T-helper 1 cell (primary cell): ENCODE measurements at places on chromosomes 1 and 21.

DNA sequence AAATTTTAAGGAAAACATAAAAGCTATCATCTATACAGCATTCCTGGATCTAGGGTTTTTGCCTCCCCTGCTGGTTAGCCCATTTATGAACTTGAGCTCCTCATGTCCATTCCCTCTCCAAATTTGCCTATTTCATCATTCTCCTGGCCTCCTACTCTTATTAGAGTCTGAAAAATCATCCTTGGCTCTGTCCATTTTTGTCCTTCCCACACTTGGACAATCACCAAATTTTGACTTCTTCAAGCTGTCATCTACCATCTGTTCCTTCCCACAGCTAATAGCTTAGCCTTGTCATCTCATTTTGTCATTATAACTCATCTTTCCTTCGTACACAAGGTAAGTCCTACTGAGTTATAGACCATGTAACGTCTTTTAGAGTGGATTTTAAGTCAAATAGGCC lies 2.2 kb upstream of the HENMT1 start:
- no peak for DNase-seq

DNA sequence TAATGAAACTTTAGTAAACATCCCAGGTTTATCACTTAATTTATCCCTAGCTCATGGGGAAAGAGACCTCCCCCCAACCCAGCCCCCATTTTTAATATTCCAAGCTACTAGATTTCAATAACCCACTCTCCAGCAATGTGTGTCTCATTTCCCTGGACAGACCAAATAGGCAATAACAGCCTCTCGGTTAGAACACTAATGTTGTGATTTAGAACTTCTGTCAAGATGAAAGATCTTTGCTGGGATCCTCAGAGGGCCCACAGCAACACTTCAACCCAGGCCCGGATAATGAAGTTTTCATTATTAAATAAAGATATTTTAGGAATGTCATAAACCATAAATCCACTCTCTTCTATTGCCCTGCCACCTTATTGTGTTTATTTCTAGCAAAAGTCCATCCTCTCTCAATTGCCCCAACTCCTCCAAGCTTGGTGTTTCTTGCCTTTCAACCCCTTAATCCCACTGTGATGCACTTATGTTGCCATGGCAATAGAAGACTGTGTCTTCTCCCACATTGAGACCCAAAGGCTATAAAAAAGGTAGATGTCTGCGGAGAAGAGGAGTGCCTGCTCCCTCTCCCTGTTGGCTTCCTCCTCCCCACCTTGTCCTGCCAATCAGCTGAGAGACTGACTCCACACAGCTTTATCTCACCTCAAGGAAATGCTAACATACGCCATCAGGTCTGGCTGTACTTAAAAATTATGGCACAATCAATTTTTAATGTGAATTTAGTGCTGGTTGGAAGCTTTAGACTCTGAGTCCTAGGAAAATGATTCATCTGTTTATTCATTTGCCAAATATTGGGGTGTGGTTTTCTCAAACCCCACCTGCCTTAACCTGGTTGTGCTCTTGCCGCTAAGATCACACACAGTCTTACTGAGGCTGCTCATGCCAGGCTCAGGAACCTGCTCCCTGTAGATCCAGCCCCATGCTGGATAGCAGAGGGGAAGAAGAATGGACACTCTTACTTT lies 258.3 kb upstream of the CAMK1G start:
- DNase-seq: no peak

GRCh38 chr1:200198236-200198635 lies 170.7 kb downstream of the NR5A2 start:
- DNase-seq: no peak

GRCh38 chr1:92211166-92211565 lies 6.5 kb upstream of the C1orf146 start:
- no peak for DNase-seq

GRCh38 chr1:58785442-58786058 lies 1.7 kb upstream of the JUN start:
- peak; percentile 27 for DNase-seq

GRCh38 chr1:93758842-93759515 lies 77.3 kb upstream of the BCAR3 start:
- DNase-seq: no peak

DNA sequence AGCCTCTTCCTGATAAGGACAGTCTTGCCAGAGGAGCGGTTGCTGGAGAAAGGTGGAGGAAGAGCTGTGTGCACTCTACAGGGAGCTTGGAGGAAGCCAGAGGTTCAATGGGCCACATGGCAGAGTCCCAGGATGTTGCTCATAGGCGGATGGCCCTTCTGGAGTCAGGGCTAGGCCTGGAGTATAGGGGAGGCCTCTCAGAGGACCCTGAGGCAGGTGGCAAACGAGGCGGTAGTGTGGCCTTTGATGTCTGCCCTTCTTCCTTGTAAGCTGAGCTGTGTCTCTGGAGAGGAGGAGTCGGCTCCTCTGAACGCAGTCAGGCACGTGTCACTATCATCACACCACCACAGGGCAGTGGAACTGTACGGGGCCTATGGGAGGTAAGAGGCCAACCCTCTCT lies 8.6 kb downstream of the PKP1 start:
- DNase-seq: no peak
